Anterior cingulate cortex (tissue), 58 donors: ENCODE measurements at places on chromosomes 5 and 9.

GRCh38 chr5:81214848-81215247, 18.3 kb upstream of the CKMT2 start:
- no peak for DNase-seq

- DNase-seq: no peak
These were observed 721.3 kb upstream of the SEMA6A start for GRCh38 chr5:117295941-117296340.

- DNase-seq: no peak
These were observed 42.2 kb downstream of the C9orf153 start for GRCh38 chr9:86217076-86217755.

DNA sequence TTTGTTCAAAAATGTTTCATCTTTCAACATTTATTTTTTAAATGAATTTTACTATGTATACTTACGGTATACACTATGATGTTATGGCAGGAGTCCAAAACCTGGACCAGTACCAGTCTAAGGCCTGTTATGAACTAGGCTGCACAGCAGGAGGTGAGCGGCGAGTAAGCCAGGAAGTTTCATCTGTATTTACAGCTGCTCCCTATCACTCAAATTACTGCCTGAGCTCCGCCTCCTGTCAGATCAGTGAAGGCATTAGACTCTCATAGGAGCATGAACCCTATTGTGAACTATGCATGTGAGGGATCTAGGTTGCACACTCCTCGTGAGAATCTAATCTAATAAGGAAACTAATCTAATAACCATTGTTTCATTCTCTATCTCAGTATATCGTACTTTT, 715.5 kb upstream of the PTPRD start:
- DNase-seq: no peak

- no peak for DNase-seq
These were observed 164.4 kb downstream of the FOCAD start for GRCh38 chr9:20848490-20848889.

DNA sequence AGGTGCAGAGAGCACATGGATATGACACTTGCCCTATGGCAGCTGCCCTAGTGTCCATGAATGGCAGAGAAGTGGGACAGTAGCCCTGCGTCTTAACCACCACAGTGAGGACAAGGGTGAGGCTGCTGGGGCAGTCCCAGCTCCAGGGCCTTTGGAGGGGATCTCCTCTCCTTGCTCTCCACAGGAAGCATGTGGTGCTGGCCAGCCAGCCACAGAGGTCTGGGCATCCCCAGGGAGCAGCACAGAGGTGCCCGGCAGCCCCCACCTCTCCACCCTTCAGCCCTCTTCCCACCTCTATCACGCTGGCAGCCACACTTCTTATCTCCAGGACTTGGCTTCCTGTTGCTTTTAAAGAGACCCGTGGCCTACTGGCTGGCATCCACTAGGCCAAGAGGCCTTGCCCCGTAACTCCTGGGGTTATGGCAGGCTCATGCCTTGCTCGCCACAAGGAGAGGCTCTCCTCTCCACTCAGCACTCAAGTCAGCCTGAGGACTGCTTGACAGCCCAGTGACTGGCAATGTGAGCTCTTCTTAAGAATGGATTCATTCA, 21.9 kb downstream of the CSF2 start:
- DNase-seq: no peak

DNA sequence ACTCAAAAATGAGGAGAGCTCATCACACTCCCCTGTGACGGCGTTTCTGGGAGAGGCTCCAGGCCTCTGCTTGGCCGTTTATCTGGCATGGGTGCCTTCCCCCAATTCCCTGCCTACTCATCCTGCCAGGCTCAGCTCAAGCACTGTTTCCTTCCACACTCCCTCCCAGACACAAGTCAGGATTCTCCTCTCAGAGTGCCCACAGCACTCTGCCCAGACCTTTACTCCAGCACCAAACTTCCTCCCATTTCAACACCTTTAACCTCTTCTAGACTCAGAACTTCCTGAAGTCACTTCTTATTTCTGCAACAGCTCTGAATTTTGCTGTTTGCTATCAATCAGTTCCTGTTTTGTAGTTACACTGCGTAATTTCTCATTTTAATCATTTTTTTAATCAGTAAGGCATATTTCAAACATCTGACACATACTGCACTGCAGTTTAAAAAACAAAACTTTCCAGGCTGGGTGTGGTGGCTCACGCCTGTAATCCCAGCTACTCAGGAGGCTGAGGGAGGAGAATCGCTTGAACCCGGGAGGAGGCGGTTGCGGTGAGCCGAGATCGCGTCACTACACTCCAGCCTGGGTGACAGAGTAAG, 16.0 kb downstream of the TRMO start:
- DNase-seq: peak; percentile 22

GRCh38 chr9:19116107-19116790, 11.0 kb downstream of the PLIN2 start:
- DNase-seq: no peak

DNA sequence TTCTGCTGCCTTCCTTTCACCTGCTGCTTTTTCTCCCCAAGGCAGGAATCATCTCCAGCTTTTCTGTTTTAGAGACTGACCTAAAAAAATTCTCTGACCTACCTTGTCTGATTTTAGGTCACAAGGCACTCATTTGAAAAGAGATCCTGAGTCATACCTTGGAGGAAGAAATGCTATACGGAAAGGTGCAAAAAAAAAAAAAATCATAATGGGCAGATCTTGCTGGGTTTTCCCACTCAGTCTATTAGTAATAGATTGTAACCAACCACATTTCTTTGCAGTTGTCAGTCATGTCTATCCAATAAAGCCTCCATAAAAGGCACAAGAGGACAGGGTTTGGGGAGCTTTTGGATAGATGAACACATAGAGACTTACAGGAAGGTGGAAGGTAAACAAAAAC, 70.0 kb downstream of the MTREX start:
- no peak for DNase-seq

DNA sequence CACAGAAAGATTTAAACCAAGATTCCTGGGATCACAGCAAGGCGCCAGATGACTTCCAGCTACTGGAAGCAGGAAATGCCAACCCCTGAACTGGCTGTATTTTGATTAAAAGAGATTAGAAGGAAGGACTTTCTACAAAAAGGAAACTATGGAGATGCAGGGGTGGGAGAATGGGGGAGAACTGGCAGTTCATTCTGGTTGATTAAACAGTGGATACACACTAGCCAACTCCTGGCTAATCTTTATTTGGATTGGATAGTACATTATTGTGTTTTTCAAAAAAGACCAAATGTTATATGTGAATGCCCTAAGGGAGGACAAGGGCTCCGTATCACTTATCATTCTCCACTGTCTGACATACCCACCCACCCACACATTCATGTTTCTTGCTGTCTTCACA, 93.2 kb downstream of the CDO1 start:
- DNase-seq: no peak

DNA sequence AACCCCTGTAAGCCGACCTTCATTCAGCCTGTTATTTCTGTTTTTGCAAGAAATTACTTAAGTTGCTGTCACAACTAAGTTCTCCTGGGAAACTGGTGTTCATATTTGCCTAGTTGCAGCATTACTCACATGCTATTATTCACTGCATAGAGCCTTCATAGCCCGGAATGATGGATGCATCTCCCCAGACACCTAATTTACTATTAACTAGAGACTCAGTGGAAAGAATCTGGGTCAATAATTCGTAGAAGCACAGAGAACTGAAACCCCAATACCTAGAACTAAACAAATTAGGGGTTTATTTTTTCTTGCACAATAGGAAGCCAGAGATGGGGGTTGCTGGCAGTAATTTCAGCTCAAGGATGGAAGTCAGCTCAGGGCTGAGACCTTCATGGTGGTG, 45.7 kb upstream of the FAM170A start:
- no peak for DNase-seq
